ENCODE measurements at places on chromosomes 3 and 15.

- no peak for DNase-seq
These were observed 66.8 kb upstream of the KBTBD8 start for GRCh38 chr3:66931291-66931690.

GRCh38 chr3:121748680-121749275 is 763 bp downstream of the GOLGB1 start:
- DNase-seq = peak; percentile 72

DNA sequence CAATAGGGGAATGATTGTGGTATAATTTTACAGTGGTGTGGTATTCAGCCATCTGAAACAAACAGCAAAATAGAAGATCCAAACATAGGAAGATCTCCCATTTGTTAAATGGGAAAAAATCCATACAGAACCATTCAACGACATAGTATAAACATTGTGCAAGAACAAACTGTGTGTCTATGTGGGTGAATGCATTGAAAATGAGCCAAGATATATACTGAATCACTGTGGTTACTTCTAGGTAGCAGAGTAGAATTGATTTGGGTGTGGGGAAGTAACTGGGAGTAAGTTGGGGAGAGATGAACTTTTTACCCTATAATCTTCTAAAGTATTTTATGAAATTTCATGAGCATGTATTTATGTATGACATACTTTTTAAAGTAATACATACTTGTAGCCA is 123.1 kb upstream of the UMPS start:
- DNase-seq = peak; percentile 34

DNA sequence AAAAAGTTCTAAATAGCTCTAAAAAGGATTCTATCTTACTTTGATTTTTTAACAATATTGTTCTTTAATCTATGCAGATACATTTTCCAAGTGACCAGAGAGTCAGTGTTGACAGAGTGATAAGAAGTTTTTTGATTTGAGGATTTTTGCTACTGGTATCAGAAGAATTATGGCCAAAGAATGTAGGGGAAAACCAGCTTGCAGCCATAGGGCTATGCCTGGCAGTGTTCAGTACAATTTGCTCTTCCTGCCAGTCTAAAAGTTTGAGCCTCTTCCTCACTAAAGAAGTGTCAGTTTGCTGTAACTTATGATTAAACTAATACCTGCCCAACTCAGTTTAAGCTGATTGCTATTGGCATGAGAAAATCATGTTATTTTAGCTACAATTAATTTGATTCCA is 35.3 kb upstream of the FSIP1 start:
- DNase-seq = no peak

DNA sequence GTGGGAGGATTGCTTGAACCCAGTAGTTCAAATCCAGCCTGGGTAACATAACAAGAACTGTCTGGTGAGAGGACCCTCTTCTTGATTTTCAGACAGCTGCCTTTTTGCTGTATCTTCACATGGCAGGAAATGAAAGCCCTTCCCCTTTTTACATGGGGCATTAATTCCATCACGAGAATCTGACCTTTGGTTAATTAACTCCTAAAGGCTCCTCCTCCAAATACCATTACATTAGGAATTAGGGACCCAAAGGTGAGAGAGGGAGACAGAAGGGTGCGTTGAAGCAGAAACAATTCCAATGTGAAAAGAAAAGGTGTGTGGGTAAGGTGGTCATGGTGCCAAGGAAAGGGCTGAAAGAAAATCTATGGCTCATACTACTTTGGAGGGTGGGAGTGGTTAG is 536.2 kb downstream of the MAGI1 start:
- DNase-seq = no peak

DNA sequence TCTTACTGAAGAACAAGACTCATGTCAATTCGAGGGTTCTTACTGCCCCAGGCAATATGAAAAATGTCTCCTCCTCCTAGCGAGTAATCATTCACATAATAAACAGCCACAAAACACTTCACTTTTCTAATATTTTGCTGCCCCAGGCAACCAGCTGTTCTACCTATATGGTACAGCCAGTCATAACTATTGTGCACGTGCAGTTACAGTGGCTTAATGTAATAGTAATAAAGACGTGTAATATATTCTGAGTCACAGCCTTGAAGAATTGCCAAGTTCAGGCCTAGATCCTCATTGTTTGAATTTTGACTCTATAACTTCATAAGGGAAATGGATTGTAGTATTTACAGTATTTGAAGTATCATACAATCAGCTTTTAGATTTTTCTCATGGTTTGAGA is 1250.0 kb upstream of the GBE1 start:
- DNase-seq = no peak

DNA sequence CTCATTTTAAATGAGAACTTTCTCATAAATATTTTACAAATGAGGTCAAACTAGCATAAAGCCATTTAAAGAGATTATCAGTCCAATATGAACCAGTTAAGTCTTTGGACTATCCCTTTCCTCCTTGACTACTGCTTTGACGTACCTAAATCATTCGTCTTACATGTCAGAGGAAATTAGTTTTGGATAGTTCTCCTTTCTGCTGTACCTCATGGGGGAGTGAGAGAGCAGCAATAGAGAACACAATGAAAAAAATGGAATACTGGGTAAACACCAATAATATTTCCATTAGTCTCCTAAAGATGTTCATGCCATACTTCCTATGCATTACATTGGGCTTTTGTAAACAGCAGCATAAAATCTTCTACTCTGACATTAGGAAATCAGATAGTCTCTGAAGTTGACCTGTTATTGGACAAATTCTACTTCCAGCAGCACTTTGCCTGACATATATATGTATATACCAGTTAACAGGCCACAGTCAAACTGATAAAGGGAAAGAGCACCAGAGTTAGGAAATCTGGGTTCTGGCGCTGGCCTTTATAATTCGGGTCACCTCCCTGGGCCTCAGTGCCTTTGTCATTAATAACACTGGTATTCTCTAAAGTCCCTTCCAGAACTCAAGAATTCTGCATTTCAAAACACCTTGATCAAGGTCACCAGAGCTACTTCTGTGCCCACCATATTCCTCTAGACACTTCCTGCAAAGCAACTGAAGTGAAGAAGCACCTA is 26.8 kb downstream of the TIMMDC1 start:
- no peak for DNase-seq

- DNase-seq = no peak
These were observed 81.6 kb downstream of the FBN1 start for GRCh38 chr15:48563934-48564333.

- DNase-seq = peak; percentile 65
These were observed 290.1 kb downstream of the ZIC1 start for GRCh38 chr3:147699175-147699838.

DNA sequence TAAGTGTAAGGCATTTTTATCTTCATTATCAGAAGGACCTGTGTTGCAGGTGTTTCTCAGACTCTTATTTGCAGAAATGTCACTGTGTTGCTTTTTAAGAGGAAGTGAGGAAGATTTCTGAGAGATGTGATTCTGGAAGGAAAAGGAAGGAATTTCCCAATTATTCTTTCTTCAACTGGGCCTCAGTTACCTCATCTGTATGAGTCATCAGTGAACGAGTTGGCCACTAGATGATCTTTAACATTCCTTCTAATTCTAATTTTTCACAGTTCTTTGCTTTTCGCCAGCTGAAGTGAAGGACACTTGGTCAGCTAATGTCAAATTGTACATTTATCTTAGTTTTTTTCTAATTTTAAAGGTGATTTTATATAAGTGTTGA is 28.9 kb downstream of the CLEC3B start:
- DNase-seq = peak; percentile 77

DNA sequence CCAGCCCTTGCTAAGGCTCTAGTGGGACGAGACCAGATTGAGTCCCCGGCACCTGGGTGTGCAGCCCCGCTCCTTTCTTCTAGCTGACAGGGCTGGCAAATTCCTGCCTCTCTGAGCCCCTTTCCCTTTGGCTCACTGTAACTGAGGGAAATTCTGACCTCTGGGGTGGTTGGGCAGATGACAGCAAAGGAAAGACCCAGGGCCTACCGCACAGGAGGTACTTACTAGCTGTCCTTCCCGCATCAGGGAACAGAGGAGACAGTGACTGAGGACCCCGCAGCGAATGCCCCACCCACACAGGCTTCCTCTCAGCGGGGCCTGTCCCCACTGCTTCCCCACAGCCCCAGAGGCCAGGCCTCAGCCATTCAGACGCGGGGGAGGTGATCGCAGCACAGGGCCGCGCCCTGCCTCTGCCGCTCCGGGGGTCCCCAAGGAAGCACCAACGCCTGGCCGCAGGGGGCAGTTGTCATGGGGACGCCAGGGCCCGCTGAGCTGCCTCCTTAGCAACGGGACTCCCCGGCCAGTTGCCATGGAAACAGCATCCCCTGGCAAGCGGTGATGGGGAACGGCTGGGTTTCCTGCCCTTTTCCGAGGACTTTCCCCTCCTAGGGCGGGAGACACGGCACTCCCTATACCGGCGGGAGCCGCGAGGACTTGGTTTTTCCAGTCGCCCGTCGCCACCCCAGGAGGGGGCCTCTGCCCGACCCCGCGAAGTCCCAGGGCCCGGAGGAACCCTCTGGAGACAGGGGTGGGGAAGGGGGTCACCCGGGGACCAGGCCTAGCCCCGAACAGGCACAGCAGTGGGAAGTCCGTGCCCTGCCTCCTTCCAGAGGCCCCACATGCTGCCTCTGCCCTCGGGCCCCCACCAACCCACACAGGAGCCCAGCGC is 50.1 kb downstream of the HCN4 start:
- DNase-seq = no peak

DNA sequence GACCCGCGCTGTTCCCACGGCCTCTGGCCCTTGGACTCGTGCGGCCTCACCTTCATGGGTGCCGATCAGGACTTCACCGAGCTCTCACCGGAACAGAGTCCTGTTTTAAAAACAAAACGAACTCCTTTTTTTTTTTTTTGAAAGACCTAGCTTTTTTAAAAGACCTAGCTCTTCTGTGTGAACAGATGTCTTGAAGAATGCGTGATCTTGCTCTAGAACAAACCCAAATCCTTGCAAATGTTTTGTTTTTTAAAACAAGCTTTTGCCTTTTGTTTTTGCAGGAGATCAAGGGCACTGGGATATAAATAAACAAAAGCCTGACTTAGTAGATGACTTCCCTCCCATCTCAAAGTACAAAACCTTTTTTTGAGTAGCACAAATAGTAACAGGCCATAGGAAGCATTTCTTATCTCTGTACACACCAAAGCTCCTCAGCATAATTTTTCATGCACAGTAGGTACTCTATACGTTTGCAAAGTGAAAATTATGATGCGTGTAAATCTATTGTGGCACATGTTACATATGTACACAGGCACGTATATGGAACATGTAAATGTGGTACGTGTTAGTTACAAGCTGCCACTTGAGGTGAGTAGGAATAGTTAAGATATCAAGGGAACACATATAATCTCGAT is 1.1 kb upstream of the MSL2 start:
- peak; percentile 1 for DNase-seq

- DNase-seq = peak; percentile 63
These were observed 23.4 kb upstream of the MAP4 start for GRCh38 chr3:48039487-48040190.

GRCh38 chr15:36024031-36024688 is 478.2 kb upstream of the DPH6 start:
- peak; percentile 2 for DNase-seq

DNA sequence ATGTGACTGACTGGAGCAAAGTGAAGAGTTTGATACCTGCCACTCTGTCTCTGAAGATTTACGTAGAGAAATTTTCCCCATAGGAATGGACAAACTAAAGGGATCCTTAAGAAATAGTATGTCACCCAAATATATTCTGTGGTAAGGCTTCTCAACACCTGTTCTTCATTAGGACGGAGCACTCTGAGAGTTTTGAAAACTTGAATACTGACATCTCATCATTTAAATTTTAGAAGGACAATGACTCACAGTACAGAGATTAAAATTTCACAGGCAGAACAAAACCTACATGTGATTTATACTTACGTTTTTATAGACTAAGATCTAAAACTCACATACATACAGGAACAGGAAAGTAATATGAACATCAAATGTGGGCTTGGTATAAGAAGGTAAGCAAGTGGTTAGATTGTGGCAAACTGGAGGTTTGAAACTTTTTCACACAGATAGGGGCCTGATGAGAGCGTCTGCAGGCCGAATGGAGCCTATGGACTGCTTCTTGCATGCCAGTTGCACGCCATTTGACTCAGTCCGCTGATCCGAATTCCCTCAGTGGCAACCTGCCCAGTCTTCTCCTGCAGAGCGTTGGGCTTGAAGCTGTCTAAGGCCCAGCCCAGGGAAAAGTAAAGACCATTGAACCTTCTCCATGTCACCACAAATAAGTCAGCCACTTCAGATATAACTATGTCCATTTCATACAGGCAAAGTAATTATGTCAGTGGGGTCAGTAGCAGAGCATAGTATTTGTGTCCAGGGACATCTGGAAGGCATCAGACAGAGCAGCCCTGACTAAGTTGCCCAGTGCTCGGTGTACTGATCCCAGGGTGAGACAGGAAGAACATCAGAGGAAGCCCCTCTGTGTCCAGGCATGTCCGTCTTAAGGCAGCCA is 45.7 kb downstream of the ZBTB38 start:
- peak; percentile 60 for DNase-seq

DNA sequence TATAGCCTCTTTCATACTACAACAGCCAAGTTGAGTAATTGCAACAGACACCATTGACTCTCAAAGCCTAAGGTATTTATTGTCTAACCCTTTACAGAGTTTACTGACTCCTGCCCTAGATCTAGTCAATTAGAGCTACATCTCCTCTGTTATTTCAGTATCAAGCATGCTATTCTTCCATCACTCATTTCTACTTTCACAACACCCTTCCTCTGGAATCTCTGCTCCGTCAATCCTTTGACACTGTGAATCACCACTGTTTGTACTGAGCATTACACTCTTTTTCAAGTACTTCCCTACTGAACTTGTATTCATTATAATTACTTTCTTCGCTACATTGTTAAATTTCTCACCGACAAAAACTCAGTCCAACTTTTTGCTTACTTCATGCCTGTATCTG is 121.8 kb downstream of the ZNF609 start:
- no peak for DNase-seq

DNA sequence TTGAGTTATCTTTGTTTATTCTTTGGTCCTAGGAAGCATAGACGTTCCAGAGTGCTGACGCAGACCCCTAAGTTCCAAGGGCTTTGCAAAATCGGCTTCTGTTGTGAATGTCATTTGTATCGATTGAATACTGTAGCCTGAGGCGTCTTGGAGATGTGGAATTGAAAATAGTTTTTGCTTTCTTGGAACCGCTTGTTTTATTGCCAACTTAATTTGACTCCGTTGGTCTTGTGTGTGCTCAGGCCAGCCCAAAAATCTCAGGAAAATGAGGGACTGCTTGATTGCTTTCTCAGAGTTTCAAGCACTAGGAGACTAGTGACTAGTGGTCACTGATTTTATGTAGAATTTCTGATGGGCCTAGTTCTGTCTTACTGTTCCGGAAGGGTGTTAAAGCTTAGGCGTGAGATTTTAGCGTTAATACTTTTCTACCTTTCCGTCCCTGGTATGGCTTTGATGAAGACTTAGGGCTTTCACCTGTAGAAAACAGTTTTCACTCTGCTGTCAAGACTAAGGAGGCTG is 263 bp upstream of the UTS2B start:
- DNase-seq = peak; percentile 76

DNA sequence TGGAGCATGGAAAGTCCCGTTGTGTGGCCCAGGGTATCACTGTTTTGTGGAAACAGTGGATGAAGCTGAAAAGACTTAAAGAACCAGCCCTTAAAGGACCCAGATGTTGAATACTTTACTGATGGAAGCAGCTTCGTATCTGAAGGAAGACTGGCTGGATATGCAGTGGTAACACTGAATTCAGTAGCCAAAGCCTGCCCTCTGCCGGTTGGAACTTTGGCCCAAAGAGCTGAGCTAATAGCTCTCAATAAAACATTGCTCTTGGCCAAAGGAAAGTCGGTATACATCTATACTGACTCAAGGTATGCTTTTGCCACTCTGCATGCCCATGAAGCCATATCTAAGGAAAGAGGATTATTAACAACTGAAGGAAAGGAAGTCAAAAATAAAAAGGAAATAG is 885.4 kb downstream of the PDCD6IP start:
- peak; percentile 14 for DNase-seq

Data from fibroblast of gingiva (primary cell).